ENCODE measurements at places on chromosomes 6 and 20. TPM values are rescaled to one million over a fixed set of nuclear protein-coding genes. Genes with fewer than 3 reads are reported as not detected.

Gene CTAGE9
- not detected for total RNA-seq

Gene EMILIN3
- total RNA-seq = 0.06 TPM

DNA sequence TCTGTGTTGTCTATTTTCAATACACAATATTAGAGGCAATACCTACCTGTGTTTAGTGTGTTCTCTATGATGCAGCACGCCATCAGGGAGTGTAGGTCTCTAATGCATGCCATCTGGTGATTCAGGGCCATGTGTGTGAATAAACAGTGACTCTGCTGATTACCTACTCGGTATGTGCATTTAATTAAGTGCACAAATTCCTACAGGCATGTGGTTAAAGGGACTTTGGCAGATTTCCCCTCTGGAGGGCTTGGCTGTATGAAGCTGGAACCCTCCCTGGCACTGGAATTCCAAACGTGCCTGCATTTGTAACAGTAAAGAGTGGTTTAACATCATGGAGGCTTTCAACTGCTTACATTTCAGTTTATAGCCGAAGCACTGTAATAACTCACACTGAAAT, 401.5 kb upstream of the SASH1 start:
- DNase-seq = no peak

DNA sequence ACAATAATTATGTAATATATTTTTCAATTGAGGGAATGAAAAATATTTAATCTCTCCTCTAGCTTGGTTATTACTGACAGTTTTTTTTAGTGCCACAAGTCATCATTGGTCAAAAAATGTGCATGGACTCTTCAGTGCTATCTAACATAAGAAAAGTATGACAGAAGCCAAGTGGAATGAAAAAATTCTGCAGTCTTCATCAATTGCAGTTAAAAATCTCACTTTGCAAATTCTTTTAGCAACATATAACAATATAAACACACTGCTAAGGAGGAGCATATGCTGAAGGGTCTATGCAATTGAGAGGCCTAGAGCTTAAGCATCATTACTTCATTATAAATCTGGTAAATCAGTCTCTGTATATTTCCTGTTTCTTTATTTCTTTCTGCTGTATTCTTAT, 175.1 kb downstream of the ARHGAP18 start:
- DNase-seq = no peak

All from upper lobe of left lung (tissue), 6 donors.